CD4-positive, alpha-beta T cell treated with Interleukin-21 for 1 hour (primary cell): ENCODE measurements at places on chromosomes 5 and 9.
A peak's percentile ranks its signal among the peaks of the same experiment; 100 is the strongest.

GRCh38 chr5:167918184-167918812 lies 373.1 kb upstream of the WWC1 start:
- DNase-seq, result no peak

- no peak for DNase-seq
Measured at GRCh38 chr5:157485811-157486210, 25.8 kb downstream of the NIPAL4 start.

DNA sequence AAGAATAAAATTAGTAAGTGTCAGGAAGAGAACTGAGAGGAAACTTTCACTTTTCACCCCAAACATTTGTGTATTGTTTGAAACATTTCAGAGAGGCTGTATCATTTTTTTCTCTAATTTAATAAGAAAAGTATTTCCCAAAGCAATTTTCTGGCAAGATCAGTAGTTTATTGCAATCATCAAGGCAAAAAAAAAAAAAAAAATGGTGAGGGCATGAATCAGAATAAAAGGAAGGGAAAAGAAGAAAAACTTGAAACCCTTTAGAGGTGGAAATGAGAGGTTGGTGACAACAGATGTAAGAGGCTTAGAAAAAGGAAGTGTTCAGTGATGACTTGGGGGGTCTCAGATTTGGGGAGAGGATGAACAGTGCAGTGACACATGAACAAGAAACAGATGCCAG lies 13.3 kb downstream of the SHC3 start:
- DNase-seq, result no peak

- no peak for DNase-seq
Measured at GRCh38 chr5:154165886-154166285, 24.6 kb upstream of the GALNT10 start.

DNA sequence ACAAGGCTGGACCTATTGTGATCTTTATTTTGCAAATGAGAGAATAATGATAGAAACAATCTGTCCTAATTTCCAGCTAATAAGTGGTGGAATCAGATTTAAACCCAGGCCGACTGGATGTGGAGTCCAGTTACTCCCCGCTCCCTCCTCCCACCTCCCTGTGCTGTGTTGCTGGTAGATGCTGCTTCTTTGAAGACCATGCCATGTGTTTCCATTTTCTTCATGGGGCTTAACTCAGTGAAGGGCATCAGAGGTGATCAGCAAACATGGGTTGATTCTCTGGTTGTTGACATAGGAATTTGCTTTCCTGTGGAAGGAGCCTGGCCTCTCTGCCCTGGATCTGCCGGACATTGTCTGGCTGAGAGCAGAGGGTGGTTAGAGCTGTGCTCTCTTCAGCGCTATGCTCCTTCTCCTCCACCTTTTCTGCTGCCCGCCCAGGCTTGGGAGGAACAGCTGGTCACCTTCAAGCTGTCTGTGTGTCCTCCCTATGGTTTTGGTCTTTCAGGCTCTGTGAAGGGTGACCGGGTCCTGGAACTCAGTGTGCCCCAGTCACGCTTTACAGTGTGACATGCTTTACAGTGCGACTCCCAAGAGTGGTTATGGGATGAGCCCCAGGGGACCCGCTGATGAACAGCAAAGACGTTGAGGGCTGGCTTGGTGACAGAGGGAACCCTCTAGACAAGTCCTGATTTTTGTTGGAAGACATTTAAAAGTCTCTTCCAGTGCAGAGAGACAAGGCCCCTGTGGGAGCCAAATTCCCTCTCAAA lies 68.4 kb upstream of the RPS23 start:
- DNase-seq, result no peak

- peak; percentile 58 for DNase-seq
Measured at GRCh38 chr5:108345541-108346171, 36.2 kb downstream of the FBXL17 start.

DNA sequence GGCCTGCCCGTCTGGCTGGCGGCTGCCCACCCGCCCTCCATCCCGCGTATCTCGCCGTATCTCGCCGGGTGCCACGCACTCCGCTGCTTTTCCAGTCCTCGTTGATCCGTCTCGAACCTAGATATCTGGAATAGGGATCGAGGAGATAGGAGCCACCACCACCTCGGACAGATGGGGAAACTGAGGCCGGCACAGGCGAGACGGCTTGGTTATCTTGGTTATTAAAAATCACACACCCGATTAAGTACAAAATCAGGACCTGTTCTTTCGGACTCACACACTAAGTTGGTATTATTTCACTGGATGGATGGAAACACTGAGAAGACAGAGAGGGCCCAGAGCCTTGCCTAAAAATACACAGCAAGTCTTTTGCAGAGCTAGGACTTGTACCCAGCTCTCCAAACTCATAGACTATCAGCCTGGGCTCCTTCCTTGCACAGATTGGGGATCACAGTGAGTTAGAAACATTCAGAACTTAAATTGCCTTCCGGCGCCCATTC lies 678 bp downstream of the SLC26A2 start:
- DNase-seq, result no peak

GRCh38 chr9:14326264-14326826 lies 12.4 kb upstream of the NFIB start:
- no peak for DNase-seq

DNA sequence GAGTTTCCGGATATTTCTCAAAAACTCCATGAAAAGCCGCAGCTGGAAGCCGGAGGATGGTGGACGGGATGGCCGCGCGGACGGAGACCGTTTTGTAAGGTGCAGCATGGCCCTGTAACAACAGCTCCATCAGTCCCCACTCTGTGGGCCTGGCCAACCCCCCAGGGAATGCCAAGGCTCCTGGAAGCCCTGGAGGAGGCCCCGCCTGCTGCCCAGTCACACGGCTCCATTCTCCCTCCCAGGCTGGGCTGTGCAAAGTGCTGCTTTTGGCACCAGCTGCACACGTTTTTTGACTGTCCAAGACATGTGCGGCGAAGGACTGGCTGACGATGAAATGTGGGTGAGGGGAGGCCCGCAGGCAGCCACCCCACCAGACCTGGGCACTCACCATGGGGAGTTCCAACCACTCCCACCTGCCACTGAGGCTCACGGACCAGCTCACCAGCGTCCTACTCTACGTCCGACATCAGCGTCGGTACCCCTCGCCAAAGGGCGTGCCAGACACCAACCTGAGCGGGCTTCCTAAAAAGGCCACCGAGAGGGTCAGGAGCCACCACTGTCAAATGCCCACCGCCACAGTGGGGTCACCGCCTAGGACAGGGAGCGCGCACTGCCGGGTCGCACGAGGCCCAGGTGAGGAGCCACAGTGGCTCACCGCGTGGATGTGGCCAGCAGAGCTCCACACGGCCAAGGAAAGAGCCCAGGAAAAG lies 27.3 kb downstream of the PNPLA7 start:
- no peak for DNase-seq

DNA sequence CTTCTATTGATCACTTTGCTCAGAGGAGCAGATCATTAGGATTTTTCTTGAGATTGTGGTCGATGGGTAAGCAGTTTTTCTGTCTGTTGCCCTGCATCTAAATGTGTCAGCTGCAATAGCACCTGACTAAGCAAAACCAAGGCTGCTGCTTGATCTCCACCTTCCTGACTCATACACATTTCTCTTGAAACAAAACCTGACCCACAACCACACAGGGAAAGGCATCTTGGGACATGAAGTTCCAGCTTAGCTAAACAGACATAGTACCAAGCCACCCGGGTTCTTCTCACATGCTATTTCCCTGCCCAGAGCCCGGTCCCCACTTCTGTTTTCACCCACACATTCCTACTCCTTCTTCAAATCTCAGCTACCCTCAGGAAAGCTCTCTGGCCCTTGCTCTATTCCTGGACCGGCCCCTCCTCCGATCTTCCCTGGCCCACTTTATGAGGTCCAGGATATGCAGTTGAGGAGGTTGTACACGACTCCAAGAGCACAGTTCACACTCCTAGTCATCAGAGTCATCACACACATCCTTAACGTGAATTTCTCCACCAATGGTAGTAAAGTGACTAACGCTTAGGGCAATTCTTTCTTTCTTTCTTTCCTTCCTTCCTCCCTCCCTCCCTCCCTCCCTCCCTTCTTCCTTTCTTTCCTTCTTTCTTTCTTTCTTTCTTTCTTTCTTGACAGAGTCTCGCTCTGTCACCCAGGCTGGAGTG lies 16.0 kb upstream of the ZBTB43 start:
- no peak for DNase-seq

DNA sequence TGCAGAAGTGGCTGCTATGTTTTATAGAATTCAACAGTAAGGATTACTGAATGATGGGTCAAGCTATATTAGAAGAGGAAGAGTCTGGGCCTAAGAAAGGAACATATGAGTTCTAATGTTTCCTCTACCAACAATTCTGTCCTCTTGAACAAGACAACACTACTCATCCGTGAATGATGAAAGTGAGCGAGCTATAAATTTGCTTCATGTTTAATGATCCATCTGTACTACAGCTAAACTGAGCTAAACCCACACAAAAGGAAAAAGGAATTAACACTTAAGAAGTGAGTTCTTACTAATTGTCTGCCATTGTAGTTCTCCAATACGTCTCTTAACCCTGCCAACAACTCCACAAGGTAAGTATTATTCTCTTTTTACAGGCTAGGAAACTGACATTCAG lies 204.4 kb downstream of the GLIS3 start:
- no peak for DNase-seq

DNA sequence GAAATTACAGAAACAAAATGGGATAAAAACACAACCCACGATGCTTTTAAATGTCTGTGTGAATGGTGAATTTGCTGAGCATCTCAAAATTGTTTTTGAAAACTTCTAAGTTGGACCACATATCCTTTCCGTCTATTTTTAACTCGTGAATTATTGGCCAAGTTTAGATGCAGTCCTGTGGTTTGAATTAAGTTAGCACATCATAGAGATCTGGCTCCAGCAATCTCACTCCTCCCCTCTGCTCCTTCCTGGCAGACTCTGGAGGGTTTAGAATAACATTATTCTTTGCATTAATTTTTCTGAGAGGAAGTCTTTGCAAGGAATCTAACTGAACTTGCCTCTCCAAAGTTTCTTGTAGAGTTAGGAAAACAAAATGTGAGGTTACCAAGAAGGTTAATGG lies 14.5 kb upstream of the ANKRD55 start:
- DNase-seq, result no peak

- DNase-seq, result no peak
Measured at GRCh38 chr9:89243296-89244061, 64.9 kb upstream of the SHC3 start.

DNA sequence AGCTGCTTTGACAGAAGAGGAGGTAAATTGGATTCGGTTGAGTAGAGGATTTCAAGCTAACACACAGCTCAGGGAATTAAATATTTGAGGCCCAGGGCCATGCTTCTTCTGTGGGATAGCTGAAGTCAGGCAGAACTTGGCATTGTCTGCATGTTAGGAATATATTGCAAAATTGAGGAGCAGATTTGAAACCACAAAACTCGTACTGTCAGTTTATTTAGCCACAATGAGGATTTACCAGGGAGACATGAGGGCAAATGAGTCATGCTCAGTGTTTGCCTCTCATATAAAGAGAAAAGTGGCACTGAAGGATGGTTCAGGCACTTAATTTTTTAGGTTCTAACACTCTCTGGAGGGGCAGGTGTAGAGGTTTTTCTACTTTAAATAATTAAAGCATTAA lies 83.0 kb upstream of the PRLR start:
- DNase-seq, result no peak

- DNase-seq, result no peak
Measured at GRCh38 chr5:107450531-107450930, 220.2 kb downstream of the EFNA5 start.

- DNase-seq, result no peak
Measured at GRCh38 chr9:95643619-95644018, 126.8 kb upstream of the PTCH1 start.

DNA sequence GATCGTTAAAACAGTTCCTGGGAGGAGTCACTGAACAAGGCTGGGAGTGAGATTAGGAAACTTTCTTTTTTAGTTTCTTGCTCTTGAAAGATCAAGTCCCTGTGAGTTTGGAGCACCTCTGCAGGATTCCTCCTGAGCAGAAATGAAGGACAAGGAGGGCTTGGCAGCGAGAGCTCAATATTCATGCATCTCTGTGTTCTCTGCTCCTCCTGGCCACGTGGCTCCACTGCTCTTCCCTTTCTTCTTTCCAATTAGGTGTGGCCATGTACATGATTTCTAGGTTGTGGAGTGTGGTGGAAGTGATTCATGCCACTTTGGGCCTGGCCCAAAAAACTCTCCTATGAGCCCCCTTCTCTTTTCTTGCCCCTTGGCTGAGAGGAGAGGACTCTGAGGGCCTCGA lies 67.2 kb downstream of the FGF18 start:
- no peak for DNase-seq

DNA sequence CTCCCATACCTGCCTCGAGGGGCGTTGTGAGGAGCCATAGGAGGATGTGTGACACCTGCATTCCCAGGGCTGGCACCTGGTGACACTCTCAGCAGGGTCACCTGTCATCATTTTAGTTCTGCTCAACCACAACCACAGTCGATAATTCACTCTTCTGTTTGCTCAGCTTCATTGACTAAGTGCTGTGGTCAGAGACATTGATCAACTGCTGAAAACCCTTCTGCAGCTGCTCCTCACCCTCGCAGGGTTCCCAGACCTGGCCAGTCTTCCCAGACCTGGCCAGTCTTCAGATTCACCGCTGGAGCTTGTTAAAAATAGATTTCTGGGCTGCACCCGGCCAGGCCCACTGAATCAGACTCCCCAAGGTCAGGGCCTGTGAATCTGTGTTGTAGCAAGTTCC lies 92.8 kb downstream of the MVB12B start:
- DNase-seq, result no peak

- peak; percentile 80 for DNase-seq
Measured at GRCh38 chr9:131667576-131667975, 72.3 kb downstream of the RAPGEF1 start.

DNA sequence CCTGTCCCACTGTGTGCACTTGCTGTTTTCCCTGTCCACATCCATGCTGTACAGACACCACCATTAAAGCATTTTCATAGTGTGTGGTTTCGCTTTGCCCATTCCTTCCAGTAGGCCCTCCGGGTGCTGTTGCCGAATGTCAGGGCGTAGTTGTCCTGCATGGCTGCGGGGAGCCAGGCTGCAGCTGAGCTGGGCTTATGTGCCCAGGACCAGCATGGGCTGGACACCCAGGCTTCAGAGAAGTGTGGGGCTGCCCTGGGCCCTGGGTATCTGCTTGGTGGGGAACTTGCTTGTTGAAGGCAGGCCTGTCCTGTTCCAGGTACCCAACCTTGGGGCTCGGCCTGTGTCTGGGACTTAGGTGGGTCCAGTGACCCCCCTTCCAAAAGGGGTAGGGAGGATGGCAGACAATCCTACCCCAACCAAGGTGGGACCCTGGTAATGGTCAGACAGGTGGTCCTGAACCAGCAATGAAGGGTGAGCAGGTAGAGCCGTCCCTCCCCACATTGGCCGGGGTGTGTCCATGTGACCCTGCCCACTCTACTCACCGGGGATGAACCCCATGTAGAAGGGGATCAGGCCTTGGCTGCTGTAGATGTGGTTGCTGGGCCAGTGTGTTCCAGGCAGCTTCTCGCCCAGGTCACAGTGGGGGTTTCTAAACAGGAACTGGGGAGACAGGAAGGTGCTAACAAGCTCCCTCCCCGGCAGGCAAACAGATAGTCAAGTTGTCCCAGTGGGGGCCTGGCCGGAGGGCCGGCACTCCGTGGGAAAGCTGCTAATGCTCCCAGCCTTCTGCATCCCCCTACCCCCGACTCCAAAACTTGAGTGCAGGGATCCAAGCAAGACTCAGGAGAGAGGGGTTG lies 2.8 kb downstream of the TUBB4B start:
- DNase-seq, result no peak
